ENCODE measurements at places on chromosomes 3 and 15. TPM values are rescaled to one million over a fixed set of nuclear protein-coding genes. Genes with fewer than 3 reads are reported as not detected.

DNA sequence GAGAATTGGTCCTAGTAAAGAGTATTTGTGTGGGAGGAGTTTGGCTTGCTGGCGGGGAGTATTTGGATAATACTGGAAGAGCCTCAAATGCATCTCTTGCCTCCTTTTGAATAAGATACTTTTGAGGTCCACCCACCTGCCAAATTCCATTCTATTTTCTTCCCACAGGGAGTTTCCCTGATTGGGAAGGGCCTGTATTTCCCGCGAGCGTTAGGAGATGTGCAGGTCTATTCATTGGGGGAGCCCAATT lies 406 bp upstream of the RASA2 start:
- no peak for DNase-seq

DNA sequence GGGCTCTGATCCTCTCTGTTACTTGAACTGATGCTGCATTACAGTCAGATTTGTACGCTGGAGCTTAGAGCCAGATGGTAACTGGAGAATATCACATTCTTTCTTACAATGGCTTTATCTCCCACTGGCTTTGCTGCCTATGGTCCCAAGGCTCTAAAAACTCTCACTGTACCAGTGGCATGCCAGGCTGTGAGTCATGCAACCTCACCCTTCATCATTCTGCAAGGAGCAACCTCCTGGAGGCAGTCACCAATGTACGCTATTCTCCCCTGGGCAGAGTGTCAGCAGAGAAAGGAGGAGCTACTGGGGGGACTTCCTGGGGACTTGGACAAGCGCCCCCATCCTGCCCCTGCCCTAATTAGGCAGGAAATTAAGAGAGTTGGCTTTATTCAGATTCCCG lies 97.9 kb upstream of the EIF1B start:
- DNase-seq: no peak

Gene THBS1
- total RNA-seq: 0.35 TPM

DNA sequence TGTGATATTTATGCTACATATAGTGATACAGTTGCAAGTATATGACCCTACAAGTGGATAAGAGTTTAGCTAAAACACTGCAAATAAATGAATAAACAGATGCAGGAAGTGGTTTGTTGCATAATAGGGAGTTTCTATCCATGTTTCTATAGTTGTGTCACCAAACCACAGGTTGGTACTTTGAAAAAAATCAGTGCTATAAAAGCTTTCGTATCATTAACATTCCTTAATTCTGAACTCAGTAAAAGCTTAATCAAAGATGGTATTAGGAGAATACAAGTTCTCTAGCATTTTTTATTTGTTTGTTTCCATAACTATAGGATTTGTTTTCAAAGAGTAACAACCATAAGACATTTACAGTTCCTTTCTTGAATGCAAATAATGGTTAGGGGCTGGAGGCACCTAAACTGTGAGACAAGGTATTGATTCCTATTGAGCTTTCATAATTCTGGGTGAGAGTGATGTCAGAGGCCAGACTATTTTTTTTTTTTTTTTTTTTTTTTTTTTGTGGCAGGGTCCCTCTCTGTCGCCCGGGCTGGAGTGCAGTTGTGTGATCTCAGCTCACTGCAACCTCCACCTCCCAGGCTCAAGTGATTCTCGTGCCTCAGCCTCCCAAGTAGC lies 29.6 kb downstream of the CPOX start:
- no peak for DNase-seq

- no peak for DNase-seq
Measured at GRCh38 chr3:153290268-153291015, 128.4 kb downstream of the RAP2B start.

DNA sequence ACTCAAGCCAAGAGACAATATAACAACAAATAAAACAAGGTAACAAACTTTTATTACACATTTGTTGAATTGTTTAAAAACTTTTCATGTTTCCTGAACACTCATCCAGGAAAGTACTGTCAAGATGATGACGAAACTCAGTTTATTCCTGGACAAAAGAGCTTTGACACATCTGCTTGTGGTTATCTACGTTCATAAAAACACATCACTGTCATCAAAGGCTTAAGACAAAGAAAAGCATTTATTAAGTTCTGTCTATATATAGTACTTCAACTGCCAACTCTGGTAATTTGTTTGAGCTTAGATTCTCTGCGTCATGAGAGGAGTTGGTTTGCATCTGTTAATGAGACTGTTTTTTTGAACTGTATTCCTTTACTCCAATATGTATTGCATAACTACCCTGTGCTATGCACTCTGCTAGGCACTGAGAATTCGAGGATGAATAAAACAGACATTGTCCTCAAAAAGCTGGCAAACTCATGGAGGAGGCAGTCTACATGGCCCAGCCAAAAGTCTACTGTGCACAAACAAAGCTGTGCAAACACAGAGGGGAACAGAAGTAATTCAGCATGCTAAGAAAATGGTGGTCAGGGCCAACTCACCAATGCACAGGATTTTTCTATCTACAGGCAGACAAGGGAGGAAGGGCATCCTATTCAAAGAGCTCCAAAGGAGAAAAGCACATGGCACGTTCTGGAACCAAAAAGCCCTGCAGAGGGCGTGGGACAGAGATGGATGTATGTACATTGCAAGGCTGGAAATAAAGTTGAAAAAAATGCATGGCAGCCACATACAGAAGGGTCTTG lies 21.5 kb downstream of the PLD1 start:
- peak; percentile 67 for DNase-seq

- no peak for DNase-seq
Measured at GRCh38 chr15:48459571-48460442, 128.6 kb downstream of the DUT start.

DNA sequence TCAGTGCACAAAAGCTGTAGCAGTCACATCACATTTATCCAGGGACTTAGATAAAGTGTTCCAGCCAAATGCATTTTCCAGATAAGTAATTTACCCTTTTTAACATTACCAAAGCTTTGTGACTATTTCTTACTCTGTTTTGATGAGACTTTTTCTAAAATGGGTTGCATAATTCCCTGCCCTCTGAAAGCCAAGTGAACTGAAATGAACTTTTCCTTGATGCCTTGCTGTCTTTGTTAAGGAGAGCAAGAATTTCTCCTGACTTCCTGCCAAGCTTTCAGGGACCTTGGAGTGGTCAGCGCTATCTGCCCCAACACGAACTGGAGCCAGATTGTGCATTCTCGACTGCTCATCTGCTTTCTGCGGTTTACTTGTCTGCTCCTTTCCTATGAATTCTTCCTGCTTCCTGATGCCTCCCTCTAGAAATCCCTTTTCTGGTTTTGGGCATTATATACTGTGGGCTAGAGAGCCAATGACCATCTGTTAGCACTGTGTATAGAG lies 34.8 kb downstream of the EIF4E3 start:
- DNase-seq: no peak

Gene NEK11
- total RNA-seq: 5.8 TPM

Gene PARP3
- 13.1 TPM for total RNA-seq

DNA sequence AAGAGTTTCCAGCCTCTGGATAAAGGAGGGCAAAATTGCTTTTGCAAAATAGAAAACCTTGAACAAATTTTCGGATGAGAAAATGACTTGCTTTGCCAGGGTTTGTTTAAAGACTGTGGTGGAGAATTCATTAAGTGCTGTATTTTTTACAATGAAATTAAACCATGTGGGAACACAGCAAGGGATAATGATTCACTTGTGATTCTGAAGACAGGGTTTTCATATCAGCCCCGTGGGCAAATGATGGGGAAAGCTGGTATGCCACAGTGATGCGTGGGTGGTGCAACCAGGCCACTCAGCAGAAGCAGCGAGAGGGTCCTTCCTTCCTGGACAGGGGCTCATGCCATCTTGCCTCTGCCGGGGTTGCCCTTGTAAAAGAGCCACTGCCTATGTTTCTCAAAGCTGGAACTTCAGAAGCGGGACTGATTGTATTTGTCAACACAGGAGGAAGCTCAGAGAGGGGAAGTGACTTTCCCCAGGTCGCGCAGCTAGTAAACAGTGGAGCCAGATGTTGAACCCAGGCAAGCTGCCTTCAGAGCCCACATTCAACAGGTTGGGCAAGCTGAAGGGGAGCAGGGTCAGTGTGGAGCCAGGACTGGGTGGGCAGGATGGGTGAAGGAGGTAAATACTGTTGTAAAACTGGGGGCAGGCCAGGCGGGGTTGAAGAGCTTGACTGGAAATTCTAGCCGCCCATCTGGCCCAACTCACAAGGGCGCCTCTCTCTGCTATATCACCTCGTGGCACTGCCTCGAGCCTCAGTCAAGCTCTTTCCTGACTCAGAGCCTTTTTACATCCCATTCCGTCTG lies 79.1 kb downstream of the TOP2B start:
- no peak for DNase-seq

GRCh38 chr3:197507081-197507480 lies 48.7 kb downstream of the BDH1 start:
- DNase-seq: no peak

Gene DAZL
- total RNA-seq: 1.8 TPM

- no peak for DNase-seq
Measured at GRCh38 chr3:37041546-37042195, 48.4 kb downstream of the MLH1 start.

DNA sequence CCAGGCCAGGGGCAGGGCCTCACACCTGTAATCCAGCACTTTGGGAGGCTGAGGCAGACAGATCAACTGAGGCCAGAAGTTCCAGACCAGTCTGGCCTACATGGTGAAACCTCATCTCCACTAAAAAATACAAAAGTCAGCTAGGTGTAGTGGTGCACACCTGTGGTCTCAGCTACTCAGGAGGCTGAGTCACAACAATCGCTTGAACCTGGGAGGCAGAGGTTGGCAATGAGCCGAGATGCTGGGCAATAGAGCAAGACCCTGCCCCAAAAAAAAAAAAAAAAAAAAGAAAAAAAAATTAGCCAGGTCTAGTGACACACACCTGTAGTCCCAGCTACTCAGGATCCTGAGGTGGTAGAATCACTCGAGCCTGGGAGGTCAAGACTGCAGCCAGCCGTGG lies 18.8 kb downstream of the MYO9A start:
- no peak for DNase-seq

Gene ATP13A5
- total RNA-seq: not detected

GRCh38 chr3:117427081-117427480 lies 717.5 kb downstream of the TUSC7 start:
- DNase-seq: no peak

DNA sequence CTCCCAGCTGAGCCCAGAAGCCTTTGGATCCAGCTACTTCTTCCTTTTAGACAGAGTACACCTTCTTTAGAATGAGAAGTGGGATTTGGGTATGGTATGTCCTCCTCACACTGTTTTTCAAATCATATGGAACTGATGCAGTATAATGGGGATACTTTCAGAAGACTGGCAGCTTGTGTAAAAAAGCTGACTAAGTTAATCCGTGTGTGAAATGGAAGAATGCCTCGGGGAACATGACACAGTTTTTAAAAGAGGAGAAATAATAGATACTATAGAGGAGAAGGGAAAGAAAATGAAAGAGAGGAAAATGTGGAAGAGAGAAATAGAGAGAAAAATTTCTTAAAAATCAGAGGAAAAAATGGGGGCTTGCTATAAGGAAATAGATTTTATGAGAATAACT lies 47.7 kb downstream of the TUSC7 start:
- no peak for DNase-seq

- no peak for DNase-seq
Measured at GRCh38 chr15:85381850-85382751, 1.7 kb downstream of the AKAP13 start.

- peak; percentile 73 for DNase-seq
Measured at GRCh38 chr3:115819785-115820384, 196.6 kb downstream of the GAP43 start.

DNA sequence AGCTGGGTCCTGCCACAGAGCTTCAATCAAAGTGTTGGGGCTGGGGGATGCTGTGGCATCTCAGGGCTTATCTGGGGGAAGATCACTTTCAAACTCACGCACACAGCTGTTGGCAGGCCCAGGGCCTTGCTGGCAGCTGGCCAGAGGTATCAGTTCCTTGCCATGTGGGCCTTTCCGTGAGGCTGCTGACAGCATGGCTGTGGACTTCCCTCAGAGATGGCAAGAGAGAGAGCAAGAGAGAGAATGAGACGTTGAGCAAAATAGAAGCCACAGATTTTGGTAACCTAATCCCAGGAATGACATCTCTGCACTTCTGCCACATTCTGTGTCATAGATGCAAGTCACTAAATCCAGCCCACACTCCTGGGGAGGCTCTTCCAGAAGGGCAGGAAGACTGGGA lies 91.0 kb downstream of the TPRG1 start:
- DNase-seq: no peak

Gene CCR8
- total RNA-seq: not detected

Gene TP63
- total RNA-seq: not detected

GRCh38 chr15:69537901-69538300 lies 85.3 kb downstream of the RPLP1 start:
- no peak for DNase-seq

DNA sequence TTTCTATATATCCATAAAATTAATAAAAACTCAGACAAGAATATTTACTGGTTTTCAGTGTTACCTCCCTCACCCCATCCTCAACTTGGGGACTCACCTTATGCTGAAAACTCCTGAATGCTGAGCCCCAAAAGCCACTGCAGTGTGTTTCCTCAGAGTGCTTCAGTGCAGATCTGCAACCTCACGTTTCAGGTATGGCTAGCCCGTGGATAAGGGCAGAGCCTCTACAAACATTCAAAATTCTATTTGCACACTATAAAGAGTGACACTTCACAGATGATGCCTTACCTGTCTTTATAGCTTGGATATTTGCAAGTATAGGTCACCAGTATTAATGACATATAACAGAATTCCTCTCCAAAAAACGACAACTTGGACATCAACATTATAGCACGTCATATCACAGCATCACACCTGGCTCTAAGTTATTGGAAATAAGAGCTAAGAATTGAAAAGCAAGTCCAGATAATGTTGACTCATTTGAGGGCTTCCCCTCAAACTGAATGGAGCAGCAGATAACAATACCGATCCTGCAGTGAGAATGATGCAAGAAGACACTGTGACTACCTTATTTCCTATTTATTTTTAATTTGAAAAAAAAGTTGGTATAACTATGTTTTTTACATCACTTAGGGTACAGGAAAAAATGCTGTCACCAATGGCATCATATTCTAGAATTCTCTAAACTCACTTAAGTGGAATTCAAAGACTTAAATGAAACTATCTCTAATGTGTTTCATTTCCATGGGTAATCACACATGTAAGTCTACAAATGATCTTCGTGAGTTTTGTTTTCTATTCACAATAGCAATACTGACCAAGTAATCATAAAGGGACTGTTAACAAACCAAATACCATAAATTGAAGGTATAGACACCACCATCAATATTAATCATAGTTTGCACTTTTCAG lies 40.7 kb upstream of the RSL24D1 start:
- no peak for DNase-seq

GRCh38 chr3:113744941-113745755 lies 901 bp downstream of the NAA50 start:
- peak; percentile 81 for DNase-seq

DNA sequence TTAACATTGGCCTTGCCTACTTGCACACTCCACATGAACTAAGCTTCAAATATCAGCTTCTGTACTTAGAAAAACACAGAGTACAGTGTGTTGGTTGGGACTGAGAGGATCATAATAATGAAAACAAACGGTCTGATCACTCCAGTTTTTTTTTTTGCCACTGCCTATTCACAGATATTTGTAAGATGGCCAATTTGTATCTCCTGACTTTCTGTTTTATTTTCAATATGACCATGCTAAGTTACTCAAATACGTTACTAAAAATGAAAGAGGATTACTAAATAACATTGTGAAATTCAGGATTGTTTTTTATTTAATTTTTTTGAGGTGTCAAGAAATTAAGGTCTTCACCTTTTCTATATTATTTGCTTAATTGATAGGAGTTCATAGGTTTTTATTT lies 595.1 kb downstream of the TUSC7 start:
- DNase-seq: no peak

Gene GOLGA6A
- total RNA-seq: not detected

Gene CHL1
- 110 TPM for total RNA-seq
